ENCODE measurements at places on chromosomes 5 and 9.

DNA sequence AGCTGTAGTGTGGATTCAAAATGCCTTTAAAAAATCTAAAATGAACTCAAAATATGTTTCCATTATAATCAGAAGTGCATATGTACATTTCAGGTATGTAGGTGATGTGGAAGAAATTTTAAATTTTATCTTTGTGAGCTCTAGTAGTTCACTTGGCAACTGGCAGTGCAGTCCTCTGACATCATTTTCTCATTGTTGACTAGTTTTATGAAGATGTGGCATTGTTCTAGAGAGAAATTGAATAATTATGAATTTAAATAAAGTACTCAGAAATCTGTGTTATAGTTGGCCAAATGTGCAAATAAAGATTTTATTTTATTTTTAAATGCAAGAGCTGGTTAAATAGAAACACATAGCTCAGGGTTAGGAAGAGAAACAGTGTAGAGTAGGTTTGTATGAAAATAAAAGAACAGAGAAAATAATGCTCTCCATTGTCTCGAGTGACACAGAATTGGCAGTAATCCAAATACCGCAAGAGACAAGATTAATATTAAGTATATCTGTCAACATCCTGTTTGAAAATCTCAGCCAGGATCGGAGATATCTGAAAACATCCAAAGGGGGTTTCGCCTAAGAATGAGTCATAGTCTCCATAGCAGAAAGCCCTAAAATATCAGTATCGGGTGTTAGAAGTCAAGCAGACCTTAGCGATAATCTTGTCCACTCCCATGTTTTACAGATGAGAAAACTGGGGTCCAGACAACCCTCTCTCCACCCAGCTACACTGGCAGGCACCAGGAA is 189.4 kb downstream of the CCDC192 start:
- peak; percentile 72 for DNase-seq

- no peak for DNase-seq
Measured at GRCh38 chr5:125298258-125298657, 551.8 kb upstream of the ZNF608 start.

- peak; percentile 21 for DNase-seq
Measured at GRCh38 chr9:114153761-114154599, 1.4 kb upstream of the COL27A1 start.

DNA sequence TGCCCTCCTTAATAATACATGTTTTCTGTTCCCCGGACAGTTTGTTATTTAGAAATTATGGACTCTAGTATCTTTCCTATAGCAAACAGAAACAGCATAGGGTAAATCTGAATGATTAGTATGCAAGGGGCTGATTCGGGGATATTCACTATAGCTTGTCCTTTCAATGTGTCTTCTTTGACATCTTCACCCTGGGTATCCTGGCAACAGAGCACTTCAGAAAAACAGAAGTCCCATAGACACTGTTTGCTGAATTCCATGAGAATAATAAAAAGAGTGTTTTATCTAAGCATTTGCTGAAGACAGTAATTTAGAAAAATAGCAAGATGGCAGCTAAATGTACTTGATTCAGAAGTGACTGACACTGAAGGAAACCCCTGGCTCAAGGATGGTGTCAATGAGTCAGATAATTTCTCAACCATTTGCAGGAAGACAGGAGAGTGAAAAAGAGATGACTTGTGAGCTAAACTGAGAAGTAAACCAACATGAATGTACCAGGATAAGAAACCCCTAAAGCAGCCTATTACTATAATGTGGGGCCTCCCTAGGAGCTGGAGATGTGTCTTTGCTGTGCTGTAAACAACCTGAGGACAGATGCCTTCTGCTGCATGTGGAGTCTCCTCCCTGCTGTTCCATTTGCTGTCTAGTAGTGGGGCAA is 246.2 kb downstream of the MAN2A1 start:
- no peak for DNase-seq

DNA sequence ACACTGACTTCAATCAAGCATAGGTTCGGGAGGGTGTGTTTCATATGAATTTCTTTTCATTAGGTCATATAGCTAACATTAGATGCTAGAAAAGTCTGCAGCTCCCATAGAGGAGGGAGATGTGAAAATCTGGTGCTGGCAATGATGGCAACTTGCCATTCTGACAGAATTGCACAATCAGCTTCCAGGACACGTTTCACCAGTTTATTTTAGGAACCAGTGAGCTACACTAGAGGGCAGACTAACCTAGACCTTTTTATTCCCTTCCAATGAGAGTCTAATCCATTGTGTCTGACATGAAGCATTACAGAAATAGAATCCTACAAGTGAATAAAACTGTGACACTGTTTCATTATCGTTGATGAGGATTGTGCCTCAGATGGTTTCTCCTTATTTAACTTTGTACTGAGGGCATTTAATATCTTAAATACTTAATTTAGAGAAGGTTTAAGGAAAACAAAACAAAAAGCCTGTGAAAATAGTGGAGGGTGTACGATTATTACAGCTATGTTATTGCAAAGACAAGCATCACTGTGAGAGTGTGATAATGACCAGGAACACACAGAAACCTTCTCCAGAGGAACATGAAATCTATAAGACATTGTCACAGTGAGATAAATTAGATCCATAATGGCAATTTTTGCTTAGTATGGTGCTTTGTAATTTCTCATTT is 363.3 kb upstream of the RPS23 start:
- DNase-seq = peak; percentile 83

GRCh38 chr9:126986506-126986951 is 71.9 kb downstream of the RALGPS1 start:
- peak; percentile 42 for DNase-seq

DNA sequence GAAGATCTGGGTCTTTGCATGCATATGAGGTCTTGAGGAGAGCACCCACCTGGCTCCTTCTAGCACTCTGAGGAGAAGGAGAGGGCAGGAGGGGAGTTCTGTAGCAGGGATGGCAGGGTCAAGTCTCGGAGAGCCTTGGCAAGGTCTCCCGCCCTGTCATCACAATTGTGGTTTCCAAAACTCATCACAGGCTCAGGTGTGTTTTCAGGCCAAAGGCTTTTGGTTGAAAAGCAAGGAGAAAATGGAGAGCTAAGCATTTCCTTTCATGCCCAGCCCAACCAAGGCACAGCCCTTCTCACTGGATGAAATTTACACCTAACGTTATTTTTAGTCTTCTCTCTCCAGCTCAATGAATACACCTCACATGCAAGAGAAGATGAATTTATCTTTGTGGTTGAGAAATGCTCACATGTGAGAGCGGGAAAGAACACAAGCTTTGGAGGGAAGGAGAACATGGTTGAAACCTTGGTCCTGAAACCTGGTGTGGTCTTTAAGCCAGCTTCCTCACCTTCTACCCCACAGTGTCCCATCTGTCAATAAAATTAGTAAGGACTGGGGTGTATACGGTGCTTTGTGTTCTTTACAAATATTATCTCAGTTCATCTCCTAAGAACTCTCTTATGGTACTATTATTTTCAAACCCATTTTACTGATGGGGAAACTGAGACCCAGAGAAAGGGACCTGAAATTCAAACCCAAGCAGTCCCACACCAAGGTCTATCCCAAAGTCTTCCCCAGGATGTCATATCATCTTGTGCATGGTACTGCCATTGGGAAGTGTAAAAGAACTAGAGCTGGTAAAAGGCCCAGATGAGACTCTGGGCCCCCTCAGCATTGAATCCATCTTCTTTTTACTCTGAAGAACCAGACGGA is 47.8 kb upstream of the CPEB4 start:
- no peak for DNase-seq

DNA sequence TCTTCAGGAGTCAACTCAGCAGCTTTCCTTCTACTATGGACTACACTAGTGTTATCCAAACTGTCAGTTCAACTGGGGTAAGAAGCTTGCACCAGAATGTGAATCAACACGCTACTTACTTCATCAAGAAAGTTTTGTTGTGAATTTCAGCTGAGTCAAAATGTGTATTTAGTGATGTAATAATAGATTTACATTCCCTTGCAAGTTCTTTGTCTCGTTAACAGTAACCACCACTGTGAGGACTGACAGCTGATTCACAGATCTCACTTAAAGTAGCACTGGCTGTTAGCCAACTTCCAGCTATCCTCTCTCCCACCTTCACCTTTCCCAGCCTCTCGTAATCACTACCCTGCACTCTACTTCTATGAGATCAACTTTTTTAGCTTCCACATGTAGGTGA is 445.3 kb downstream of the NTRK2 start:
- DNase-seq = no peak

DNA sequence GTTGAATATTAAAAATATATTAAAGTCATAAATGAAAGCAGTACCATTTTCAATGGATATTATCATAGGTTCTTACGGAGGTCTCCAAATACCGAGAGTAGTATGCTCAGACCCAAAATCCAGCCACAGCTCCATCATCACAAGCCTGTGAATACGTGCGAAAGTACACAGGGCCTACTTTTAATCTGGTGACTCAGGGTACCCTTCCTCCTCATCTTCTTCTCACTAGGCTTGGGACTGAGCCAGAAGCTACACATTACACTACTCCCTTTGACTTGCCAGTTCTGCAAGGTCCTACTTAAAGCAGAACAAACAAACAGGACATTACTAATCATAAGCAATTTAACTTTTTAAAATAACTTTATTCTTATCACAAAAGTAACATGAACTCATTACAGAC is 7.6 kb upstream of the RIC1 start:
- DNase-seq = peak; percentile 68

GRCh38 chr5:93782978-93783377 is 41.6 kb upstream of the POU5F2 start:
- DNase-seq = no peak

- DNase-seq = peak; percentile 72
Measured at GRCh38 chr5:151085517-151086041, 4.7 kb upstream of the TNIP1 start.

- DNase-seq = no peak
Measured at GRCh38 chr5:150134198-150134588, 21.5 kb downstream of the PDGFRB start.

DNA sequence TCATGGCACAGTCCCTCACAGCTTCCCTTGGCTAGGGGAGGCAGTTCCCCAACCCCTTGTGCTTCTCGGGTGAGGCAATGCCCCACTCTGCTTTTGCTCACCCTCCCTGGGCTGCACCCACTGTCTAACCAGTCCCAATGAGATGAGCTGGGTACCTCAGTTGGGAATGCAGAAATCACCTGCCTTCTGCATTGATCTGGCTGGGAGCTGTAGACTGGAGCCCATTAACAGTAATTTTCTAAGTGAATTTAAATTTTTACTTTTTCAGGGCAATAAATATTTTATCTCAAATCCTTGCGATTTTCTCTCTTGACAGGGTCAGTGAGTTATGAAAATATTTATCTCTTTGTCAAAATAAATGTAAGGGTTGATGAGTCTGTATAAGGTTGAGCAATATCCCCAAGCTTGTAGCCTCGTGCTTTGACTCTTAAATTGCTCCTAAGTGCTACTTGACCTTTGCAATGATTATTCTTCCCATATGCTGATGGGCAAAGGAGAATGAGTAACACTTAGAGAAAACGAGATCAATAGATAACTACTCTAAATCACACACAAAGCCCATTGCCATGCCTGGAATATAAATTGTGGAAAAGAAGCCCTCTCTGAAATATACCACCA is 82.1 kb upstream of the MOCS2 start:
- no peak for DNase-seq

DNA sequence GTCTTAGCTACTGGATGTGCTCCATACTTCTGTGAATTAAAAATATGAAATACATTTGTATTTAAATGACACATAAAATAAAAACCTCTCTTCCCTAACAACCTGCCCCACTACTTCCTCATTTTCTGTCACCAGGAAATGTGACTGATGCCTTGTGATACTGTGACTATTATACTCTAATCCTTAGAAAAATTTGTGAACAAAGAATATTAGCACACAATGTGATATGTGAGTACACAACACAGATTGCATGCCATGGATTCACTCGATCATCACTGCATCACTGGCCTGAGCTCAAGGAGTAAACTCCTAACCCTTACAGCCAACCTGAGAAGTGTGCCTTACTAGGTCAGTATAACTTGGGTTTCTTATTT is 281.0 kb downstream of the EFNA5 start:
- DNase-seq = no peak

DNA sequence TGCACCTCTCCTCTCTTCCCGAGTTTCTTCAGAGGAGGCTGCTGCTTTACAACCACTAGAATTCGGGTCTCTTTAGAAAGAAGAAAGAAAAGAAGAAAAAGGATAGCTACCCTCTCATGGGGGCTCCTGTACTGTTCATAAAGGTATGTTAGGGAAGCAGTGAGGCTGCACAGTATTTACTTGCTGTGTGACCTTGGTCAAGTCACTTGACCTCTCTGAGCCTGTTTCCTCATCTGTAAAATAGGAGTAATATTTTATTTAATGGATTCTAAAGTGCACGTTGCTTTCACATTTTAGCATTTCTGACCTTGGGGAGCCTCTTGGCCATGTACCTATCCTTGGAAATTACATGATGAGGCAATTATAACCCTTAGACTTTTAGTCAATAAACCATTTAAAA is 88.8 kb downstream of the SETX start:
- no peak for DNase-seq

DNA sequence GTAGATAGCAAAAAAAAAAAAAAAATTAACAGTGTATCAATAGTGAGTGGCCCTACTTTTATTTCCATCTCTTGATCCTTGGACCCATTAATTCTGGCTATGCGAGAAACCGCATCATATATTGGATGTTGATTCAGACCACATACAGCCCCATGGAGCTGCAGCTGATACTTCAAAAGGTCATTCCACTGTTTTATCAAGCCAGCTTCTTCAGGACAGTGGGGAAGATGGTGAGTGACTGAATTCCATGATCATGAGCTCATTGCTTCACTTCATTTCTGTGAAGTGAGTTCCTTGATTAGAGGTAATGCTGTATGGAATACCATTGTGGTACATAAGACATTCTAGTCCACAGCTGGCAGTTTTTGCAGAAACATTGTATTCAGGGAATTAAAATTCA is 222.9 kb upstream of the MEF2C start:
- peak; percentile 16 for DNase-seq

DNA sequence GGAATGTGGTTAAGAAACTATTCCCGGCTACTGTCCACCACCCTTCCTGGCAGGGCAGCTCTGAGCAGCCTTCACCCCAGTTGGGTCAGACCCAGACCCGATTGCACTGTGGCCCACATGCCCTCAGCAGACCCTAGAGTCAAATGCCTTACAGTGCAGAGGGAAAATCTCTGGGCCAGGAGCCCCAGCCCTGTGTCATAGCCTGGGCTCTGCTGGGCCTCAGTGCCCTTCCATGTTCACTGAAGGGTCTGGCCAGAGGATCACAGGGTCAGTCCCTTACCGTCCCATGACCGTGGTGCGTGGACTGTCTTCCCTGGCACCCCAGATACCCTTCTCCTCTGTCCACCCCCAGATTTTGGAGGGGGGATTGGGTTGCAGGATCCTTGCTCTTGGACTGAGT is 73.5 kb upstream of the COL5A1 start:
- DNase-seq = no peak

GRCh38 chr5:93611976-93612854 is 29.2 kb downstream of the NR2F1 start:
- DNase-seq = peak; percentile 22

DNA sequence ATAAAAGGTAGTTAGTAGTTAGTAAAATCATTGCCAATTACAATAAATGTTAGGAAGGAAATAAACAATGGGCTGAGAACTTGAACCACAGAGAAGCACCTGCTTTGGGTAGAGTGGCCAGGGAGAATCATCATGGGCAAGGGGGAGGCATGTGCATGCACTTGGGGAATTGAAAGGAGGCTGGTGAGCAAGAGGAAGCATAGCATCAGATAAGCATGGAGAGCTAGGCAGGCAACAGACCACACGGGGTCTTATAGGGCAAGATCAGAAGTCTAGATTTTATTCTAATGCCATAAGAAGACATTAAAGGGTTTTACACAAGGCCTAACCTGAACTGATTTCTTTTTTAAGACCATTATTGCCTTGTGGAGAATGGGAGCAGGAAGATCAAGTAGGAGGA is 93.4 kb downstream of the PIP5K1B start:
- no peak for DNase-seq

All from A172 (cell line).